ENCODE measurements at places on chromosomes 4 and X.
A peak's percentile ranks its signal among the peaks of the same experiment; 100 is the strongest.

DNA sequence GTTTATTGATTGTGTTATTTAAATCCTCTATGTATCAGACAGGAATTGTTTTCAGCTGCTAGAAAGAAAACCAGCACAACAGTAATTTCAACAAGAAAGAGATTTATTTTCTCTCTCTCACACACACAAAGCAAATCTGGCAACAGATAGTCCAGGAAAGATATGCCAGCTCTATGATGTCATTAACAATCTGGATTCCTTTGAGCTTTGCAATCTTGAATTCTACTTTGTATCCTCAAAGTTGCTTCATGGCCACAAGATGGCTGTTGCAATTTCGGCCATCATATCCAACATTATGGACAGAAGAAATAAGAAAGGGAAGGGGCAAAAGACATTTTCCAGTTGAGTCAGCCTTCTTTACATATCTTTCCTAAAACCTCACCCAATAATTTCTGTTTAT is 19.8 kb upstream of the FMR1 start:
- no peak for DNase-seq

DNA sequence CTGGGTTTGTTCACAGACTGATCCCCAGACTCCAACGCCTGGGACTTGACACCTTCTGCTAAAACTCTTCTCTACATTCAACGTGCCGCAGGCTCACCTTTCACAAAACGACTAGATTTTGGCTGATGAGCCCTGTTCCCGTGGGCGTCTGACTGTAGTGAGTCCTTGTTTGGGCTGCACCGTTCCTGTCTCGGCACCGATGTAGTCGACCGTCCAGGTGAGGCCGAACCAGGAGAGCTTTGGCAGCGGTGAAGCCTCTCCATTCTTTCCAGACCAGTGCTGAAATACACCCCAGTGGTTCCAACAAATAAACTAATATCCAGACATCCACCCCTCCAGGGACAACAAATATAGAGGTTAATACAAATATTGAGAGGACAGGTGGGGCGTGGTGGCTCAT is 45.0 kb upstream of the TLR3 start:
- no peak for DNase-seq

DNA sequence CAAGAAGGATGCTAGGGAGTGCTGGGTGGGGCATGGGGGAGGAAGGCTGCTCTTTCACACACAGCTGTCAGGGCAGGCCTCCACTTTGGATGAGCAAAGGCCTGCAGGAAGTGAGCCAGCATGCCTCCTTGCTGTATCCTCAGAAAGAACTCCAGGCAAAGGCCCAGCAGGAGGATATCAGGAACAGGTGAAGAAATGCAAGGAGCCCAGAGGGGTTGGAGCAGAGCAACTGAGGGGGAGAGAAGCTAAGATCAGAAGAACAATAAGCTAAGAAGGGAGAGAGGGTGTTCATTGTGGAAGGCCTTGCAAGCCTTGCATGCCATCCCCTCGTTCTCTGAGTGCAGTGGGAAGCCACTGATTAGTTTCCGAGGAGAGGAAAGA is 115.1 kb downstream of the CAMK2D start:
- DNase-seq = no peak

DNA sequence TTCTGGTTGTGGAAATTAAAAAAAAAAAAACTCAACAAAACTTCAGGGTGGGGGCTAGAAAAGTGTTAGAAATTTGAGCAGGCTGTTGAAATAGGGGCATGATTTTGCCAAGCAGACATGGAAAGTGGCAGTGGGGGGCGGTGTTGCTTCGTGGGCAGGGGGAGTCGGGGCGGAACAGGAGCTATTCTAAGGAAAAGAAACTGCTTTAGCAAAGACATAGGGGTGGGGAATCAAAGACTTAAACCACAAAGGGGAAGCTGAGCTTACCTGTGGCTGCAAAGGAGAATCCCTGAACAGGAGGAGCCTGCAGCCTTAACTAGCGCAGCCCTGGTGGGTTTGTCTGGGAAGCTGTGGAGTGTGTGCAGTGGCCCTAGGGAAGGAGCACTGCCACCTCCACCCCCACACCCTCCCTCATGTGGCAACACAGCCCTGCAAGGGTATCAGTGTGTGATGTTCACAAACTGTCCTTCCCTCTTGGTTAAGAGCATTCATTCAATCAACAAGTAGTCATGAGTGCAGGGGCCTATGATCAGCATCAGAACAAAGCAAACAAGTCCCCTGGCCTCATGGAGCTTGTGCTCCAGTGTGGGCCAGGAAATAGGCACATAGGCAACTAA is 20.5 kb downstream of the SEL1L3 start:
- peak; percentile 47 for DNase-seq

DNA sequence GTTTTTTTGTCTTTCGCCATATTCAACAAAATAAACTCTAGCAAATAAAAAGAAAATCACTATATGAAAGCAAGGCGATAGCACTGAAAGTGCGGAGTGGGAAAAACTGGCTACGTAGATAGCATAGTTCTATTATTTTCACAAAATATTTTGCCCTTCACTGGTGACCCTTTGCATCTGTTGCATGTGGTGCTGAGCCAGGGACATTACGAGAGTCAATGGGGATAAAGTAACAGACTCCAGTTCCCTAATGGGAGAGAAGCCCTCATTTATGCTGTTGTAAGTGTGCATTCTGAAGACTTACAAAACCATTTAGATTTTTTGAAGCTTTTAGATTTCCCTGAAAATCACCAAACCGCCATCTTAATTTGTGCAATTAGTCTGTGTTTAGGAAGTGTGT is 501.6 kb downstream of the PPARGC1A start:
- DNase-seq = no peak

- no peak for DNase-seq
Measured at GRCh38 chr4:138740816-138741745, 274.5 kb upstream of the NOCT start.

GRCh38 chrX:44829832-44830231 is 14.0 kb upstream of the DUSP21 start:
- DNase-seq = no peak

- no peak for DNase-seq
Measured at GRCh38 chr4:10115271-10115796, 1.3 kb downstream of the WDR1 start.

DNA sequence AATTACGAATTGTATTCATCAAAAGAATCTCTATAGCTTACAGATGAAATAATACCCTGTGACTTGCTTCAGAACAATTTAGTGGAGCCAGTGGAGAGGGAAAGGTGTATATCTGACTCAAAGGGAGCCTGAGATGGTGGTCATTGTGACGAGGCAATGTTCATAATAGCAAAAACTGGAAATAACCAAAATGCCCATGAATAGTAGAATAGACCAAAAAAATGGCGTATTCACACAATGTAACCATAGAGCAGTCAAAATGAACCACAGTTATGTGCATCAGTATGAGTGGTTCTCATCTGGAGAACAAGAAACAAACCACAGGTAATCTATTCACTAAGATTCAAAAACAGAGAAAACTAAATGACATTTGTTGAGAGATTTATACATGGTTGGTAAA is 125.3 kb upstream of the CLNK start:
- DNase-seq = no peak

DNA sequence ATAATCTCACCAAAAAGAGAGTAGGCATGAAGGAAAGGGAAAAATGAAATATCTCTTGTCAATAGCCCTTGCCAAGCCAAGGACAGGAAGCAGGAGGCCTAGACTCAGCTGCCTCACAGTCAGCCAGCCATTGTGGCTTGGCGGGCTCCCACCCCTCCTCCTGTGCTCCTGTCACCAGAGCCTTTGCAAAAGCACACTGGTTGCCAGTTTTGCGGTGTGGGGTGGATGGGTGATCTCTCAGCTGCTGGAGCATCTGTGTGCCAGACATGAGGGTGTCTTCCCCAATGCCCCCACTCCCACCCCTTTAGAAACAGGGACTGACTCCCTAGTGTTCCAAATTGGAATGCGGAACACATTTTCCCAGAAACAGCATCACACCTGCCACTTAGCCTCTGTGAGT is 26.1 kb downstream of the ARHGEF6 start:
- DNase-seq = no peak

DNA sequence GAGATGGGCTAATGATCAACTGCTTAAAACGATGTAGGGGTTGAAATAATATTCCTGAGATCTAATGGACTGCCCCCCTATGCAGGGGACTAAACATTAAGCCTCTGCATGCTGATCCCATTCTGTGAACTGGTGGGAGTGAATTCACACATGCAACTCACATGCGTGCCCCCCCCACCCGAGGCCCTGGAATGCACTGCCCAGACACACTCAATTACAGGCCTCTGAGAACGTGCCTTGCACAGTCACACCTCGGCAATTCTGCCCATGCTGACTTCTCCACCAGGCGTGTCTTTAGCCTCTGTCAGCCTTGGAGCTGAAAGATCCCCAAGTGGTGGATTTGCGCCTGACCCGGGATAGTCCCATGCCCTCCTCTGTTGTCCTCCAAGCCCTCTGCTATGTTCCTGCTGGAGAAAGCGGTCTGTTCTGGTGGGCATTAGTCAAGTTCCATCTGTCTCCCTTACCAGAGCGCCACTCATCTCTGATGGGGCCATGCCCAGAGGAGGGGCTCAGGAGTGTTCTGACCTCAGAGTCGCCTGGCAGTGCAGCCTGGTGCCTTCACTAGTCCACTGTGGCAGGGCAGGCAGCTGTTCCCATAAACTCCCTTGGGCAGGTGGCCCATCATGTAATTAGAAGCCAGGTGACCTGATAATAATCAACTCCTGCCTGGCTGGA is 86.5 kb downstream of the DRD5 start:
- DNase-seq = no peak

DNA sequence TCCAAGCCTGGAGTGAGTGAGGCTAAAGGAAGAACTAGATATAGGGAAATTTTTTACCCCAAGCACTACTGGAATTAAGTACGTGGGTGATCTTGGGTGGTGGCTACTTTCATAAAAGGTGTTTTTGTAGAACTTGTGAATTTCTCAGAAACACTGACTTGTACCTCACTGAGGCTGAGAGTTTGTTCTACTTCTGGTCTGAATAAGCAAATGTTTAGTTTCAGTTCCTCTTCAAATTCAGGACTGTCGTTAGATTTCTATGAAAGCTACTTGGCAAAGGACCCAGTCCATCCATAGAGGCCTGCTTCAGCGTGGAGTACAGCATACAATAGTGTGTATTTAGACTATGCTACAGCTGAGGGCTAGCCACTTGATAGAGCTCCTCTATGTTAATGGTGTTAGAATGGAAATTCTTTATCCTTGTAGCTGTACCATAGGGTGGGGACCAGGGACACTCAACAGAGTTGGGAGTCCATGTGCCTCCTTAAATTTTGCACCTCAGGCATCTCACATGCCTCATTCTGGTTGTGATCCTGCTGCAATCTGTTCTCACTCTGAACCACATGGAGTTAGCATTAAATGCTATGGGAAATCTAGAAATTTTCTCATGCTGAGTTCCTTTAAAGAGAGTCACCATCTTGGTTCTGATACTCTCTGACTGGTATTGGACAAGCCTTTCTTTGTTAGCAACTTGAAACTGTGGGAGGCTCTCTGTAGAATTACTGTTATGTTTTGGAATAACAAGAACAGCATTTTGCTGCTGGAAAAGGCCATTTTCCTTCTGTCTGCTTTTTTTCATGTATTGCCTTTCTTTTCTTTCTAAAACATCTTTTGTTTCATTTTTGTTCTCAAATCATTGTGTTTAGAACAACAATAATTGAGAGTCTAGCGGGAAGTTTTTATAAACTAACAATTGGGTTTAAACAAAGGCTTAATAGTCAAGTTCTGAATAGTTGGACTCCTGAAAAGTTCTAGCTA is 86.8 kb downstream of the PDGFRA start:
- peak; percentile 2 for DNase-seq

DNA sequence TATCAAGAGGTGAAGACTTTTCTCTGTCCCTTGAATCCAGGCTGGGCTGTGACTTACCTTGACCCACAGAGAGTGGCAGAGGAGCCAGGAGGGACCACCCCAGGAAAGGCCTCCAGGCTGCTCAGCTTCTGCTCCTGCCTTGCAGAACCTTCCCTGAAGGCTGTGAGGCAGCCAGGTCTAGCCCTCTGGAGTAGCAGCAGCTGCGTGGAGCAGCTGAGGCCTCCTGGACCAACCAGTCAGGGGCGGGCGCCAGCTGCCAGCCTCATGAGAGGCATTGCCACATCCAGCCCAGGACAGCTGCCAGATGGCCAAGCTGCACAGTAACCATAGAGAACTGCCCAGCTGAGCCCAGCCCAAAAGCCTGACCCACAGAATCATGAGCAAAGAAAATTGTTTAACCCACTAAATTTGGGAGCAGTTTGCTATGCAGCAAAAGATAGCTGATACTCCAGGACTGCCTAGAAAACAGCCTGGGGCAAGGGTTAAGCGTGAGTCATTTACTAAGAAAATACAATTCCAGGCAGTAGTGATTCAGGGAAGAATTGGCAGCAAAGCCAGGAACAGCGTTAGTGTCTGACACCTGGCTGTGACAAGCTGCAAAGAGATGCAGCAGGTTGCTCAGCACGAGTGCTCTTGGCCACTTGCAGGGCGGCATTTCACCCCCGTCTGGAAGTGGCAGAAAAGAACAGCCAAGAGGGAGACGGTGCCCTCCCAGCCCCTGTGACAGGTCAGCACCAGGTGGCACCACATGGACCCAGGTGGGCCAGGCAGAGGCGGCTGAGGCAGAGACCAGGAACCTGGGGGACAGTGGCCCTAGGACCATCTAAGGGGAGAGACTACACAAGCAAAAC is 14.7 kb upstream of the PDE6B start:
- no peak for DNase-seq

- DNase-seq = no peak
Measured at GRCh38 chr4:2008671-2008920, 178 bp downstream of the NELFA start.

GRCh38 chrX:40108959-40109287 is 11.2 kb upstream of the BCOR start:
- peak; percentile 57 for DNase-seq

DNA sequence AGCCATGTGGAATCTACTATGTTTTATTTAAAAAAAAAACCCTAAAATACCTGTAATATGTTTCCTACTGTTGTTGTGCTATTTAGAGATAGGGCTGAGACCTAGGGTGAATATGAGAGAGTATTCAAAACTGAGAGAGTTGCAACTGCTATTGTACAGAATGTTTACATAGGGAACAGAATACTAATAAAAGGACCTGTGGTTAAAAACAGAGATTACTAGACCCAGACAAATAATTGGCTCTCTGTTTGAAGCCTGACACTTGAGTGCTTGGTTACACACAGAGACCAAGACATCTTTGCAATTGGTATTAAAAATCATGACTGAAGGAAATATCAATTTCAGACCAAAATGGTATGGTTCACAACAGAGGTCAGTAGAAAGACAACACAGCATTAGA is 278.9 kb upstream of the GIMD1 start:
- DNase-seq = no peak

DNA sequence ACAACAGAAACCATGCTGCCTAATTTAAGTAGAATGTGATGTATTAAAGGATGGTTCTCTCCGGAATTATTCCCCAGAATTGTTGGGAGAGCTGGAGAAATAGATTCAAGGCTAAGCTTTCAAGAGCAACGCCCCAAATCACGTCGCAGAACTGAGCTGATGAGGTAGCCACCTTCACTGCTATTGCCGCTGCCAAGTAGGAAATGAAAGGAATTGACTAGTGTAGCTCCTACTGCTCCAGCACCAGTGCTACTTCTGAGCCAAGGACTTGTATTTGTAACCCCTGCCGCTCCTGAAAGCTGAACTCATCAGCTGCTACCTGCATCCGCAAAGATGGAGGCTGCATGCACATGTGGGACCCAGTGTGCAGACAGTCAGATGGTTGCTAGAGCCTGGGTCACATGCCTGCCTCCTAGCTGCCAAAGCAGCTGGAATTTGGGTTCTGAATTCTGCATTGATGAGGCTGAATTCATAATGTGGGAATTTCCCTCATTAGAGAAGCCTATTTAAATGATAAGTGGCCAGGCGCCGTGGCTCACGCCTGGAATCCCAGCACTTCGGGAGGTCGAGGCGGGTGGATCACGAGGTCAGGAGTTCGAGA is 173.9 kb downstream of the PDGFRA start:
- no peak for DNase-seq

- DNase-seq = no peak
Measured at GRCh38 chr4:119873132-119873531, 193.5 kb downstream of the MAD2L1 start.
